ENCODE measurements at places on chromosomes 2 and 18.

DNA sequence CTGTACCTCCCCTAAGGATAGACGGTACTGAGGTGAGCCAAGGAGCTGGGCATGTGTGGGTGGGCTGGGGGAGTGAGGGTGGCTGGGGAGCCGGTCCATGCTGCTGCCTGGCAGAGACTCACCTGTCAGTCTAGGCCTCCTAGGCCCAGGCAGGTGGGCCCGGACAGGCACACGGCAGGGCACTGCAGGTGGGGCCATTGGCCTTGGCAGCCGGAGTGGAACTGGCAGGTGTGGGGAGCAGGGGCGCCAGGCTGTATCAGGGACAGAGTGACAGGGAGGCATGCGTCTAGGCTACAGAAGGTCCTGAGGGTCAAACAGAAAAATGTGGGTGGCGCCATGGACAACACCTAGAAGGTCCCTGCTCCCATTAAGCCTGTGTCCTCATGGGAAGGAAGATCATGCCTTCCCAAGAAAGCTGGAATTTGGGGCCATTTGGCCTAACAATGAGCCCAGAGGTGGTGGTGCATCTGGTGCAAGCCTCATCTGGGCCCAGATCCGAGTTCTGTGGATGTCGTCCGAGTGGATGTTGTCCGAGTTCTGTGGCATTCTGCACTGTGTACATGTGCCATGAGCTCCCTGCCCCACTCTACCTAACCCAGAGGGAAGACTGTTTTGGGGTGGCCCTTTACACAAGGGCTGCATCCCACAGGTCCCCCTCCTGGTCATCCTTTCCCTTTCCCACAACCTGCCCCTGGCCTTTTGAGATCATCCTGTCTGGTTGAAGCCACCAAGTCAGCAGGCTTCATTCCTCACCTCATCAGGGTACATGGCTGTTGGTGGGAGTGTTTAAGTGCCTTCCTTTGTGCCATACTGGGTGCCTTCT, 249.7 kb downstream of the GLI2 start:
- peak; percentile 1 for DNase-seq

DNA sequence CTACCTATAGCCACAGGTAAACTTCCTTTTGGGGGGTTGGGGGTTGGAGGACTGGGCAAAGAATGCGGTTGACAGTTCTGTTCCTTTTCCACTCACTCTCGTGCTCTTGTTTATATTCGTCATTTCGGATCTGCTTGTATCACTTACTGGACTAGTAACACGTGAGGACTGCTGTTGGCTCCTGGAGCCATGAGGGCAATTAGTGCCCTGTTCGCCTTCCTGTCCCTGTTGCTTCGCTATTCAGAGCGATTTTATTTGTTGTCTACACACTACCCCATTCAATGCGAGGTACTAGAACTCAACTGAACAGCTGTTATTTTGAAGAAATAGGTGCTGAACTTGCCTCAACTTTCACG, 1.1 kb downstream of the KCNJ3 start:
- DNase-seq, result no peak

- no peak for DNase-seq
Measured at GRCh38 chr2:133675-134593, 87.6 kb upstream of the FAM110C start.

DNA sequence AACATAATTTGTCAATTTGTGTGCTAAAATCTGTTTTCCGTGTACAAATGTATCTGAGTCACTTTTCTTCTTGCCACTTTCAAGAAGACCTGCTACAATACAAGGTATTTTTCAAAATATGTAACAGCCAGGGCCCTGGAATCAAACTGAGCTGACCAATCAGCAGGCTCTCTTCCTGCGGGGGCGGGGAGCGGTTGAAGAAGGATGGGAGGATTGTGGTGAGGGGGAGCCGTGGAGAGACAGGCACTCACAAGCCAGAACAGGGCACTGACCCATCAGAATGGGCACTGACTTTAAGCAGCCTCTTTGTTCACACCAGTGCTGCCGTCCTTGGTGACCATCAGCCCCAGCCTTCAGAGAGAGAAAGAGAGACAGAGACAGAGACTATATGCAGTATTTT, 40.6 kb upstream of the CCNYL1 start:
- no peak for DNase-seq
